ENCODE measurements at places on chromosomes 6 and 20. TPM values are rescaled to one million over a fixed set of nuclear protein-coding genes. Genes with fewer than 3 reads are reported as not detected.

DNA sequence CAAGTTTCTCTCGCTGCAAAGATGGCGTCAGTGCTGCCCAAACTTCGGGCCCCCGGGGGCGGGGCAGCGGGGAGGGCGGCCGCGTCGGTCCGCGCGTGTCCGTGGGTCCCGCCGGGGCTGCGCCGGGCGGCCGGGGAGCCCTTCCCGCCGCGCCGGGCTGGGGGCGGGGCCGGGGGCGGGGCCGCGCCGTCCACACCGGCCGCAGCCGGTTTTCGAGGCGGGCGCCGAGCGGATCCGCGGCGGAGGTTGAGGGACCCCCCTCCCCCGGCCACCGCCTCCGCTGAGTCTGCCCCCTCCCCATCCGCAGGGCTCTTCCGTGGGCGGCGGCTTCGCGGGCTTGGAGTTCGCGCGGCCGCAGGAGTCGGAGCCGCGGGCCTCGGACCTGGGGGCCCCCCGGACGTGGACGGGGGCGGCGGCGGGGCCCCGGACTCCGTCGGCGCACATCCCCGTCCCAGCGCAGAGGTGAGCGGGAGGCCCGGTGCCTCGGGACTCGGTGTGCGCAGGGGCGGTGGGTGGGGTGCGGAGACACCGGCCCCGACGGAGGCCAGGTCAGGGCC lies 572 bp downstream of the SLC2A4RG start:
- DNase-seq: no peak

DNA sequence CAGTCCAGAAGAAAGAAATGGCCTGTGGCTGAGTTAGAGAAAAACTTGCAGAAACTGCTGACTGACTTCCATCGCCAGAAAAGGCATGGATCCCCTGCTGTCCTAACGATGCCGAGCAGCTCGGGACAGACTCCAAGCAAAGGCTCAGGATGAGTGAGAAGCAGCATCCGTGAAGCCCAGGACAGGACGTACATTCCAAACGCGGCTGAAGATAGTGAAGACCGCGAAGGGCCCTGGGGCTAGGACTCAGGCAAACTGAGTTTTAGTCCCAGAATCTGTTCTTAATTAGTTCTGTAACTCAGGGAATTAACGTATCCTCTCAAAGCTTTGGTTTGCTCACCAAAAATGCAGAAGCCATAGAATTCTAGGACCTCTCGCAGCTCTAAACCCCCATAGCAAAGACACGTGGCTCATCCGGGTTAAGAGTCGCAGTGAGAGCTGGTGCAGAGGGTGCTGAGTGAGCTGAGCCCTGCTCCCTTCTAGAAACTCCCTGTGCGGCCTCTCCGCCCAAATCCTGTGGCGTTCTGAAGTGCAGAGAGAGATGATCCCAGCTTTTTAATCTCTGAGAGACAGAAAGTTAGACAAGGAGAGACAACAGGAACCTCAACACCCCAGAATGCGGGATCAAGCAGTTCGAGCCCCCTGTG lies 132.9 kb upstream of the THBS2 start:
- DNase-seq: no peak

DNA sequence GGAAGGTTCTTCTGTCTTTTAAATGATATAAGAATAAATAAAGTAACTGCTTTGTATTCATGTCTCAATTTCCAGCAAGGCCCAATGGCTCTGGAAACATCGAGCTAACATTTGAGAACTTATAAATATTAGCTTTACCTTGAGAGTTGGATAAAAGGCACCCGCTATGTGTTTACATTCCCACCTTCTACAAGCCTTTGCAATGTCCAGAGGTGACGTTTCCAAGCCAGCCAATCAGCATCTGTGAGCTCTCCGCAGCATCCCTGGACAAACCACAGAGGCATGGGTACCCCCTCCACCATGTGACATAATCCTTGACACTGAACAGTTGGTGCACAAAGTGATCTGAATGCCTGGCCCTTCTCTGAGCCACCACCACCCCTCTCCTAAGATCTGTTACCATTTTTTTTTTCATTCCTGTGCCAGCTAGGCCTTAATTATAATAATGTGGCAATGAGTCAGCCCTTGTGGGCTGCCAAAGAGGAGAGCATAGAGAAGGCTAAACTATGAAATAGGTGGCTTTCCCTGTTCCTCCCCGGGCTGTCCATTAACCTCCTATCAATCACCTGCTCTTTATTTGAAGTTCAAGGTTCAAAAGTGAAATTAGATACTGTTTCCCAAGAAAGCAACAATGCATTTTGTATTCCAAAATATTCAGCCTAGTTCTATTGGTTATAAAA lies 4.1 kb downstream of the CBLN4 start:
- peak; percentile 10 for DNase-seq

DNA sequence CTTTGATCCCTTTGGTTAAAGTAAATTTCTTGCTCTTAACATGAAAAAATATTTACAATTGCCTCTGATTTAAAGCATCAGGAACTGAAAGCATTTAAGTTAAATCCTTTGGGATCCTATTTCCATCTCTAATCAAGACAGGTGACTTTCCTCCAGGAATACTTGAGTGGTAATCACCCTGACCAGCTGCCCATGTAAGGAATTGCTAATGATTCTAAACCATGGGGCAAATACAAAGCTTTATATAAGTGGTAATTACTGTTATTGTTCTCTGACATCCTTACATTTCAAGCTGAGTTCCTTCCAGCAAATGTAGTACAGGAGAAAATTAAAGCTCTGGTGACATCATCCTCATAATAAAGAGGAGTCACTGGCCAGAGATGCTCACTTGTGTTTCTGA lies 100.6 kb downstream of the CRYBG1 start:
- no peak for DNase-seq

DNA sequence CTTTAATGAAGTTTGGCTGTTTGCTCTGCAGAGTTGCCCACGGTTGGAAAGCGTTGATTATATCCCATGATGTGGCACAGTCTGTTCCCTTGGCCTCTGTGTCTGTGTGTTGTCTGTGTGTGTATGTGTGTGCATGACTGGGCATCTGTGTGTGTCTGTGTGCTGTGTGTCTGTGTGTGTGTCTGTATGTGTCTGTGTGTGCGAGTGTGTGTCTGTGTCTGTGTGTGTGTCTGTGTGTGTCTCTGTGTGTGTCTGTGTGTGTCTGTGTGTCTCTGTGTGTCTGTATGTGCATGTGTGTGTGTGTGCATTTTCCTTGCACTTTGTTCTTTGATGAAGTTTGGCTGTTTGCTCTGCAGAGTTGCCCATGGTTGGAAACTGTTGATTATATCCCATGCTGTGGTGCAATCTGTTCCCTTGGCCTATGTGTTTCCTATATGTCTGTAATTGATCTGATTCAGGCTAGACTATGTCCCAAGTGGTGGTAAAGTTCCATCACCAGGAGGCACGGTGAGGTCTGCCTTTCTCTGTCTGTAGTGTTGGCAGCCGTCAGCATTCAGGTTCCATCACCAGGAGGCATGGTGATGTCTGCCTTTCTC lies 78.1 kb upstream of the RIN2 start:
- DNase-seq: no peak

- no peak for DNase-seq
Observed at GRCh38 chr6:20366082-20366830, 35.4 kb upstream of the E2F3 start.

Gene NT5E
- 0.08 TPM for total RNA-seq

GRCh38 chr20:34553366-34553867 lies 5.1 kb upstream of the MAP1LC3A start:
- DNase-seq: no peak
